ENCODE measurements at places on chromosomes 12 and 14. TPM values are rescaled to one million over a fixed set of nuclear protein-coding genes. Genes with fewer than 3 reads are reported as not detected.
A peak's percentile ranks its signal among the peaks of the same experiment; 100 is the strongest.

DNA sequence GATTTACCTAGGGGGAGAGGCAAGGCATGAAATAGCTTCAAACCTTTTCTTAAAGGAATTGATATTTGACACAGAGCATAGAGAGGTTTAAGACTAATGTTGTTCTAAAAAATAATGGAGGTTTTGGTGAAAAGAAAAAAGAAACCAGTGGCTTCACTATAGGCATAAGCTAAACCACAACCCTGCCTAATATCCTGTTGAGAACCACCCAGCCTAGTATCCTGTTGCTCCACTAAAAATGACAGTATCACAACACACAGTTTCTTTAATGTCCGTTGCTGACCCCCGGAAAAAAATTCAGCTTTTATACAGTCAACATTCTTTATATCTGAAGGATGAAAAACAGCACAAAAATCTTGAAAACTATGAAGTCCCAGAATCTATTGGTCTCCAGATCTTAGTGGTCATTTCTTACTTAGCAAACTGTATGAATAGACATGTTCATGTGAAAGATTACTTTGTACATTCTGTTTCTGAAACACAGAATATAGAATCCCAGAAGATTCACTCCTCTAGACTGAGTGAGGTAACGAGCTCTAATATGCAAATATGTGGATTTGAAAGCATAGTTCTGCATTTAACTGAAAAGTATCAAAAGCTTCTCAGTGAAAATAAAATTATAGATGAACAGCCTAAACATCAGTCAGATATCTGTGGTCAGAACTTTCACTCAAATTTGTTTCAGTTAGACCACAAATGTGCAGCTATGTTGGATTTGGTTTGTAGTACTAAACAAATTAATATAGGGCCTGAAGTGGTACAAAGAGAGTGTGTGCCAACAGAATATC lies 40.5 kb downstream of the GALC start:
- H3K4me3 ChIP-seq = no peak overlapping the region
- H3K27me3 ChIP-seq = no peaks in the 10 kb centered on the region
- no peak overlapping the region for H3K27ac ChIP-seq
- no peak for DNase-seq
- H3K36me3 ChIP-seq = no peaks in the 10 kb centered on the region

The TSPAN19 gene
- not detected for total RNA-seq

DNA sequence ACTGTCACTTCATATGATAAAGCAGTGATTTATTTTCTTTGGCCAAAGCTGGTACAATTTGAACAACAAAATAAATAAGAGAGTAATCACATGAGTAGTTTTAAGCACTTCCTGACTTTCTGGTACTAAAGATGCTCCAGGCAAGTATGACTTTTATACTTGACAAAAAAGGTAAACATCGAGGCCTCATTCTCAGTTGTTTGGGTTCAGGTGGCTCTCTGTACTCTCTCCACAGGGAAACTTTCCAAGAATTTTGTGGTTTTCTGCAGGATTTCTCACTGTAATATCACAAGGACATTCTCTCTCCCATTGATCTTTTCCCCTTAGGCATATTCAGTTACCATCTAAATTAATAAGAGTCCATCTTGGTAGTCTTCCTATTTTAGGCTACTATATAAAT lies 26.6 kb upstream of the KCNC2 start:
- no peaks in the 10 kb centered on the region for H3K27me3 ChIP-seq
- DNase-seq = no peak
- no peak overlapping the region for H3K4me3 ChIP-seq

The C14orf180 gene
- total RNA-seq = 0.13 TPM

DNA sequence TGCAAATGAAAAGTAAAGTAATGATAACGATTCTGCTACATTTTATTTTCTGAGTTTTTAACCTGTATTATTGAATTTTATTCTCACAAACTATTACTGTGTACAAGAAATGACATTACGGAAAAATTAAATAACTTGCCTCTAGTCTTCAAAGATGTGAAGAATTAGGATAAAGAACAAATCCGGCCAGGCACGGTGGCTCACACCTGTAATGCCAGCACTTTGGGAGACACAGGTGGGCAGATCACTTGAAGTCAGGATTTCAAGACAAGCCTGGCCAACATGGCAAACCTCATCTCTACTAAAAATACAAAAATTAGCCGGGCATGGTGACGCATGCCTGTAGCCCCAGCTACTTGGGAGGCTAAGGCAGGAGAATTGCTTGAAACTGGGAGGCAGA lies 1584.4 kb upstream of the SEL1L start:
- H3K4me1 ChIP-seq = no peaks in the 10 kb centered on the region
- no peak for DNase-seq
- no peak overlapping the region for H3K27ac ChIP-seq
- no peak overlapping the region for H3K4me3 ChIP-seq
- no peaks in the 10 kb centered on the region for H3K27me3 ChIP-seq
- no peaks in the 10 kb centered on the region for H3K36me3 ChIP-seq

The SLCO1C1 gene
- total RNA-seq = 4.7 TPM

DNA sequence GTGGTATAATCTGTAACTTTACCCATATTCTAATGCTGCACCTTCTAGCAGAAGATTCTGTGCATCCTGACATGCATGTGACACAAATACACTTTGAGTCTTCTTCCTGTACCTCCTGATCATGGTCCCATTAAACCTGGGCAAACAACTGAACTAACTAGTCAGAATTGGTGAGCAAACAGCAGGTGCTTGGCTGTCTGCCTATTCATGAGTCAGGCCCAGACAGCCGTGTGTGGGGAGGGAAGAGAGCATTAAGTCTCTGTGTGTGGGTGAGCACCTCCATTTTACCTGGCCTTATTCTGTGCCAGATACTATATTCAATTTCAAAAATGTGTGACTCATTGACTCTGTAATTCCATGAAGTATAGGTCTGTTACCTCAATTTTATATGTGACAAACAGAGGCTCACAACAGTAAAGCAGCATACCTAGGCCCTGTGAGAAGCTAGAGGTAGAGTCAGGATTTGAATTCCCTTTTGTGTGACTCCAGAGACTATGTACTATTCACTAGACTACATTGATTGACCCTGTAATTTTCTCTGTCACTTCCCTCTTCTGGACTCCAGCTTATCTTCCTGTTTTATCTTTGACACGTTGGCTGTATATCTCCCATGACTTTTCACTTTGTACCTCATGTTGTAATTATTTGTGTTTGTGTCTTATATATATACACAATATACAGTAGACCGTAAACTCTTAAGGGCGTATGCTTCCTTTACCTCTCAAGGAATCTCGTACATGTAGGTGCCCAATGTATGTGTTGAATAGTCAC lies 32.2 kb downstream of the SUSD6 start:
- peak; percentile 81 for DNase-seq
- peak overlapping the region; percentile 49 for H3K27ac ChIP-seq
- H3K27me3 ChIP-seq = no peaks in the 10 kb centered on the region
- peaks cover 43% of the 10 kb centered on the region for H3K4me1 ChIP-seq

DNA sequence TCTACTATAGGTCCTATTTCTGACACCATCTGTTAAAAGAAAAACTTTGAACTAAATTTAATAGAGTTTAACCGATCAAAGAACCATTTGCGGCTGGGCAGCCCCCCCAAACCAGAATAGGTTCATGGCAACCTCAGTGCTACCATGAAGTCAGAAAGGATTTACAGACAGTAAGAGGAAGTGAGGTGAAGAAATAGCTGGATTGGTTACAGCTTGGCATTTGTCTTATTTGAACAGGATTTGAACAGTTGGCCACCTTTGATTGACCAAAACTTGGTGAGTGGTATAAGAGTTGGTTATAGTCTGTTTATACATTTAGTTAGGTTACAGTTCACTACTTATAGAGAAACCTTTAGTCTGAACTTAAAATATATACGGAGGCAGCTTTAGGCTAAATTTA lies 88.9 kb downstream of the TXNDC16 start:
- H3K4me1 ChIP-seq = no peaks in the 10 kb centered on the region
- DNase-seq = no peak
- no peak overlapping the region for H3K27ac ChIP-seq
- no peaks in the 10 kb centered on the region for H3K36me3 ChIP-seq
- no peaks in the 10 kb centered on the region for H3K27me3 ChIP-seq

- no peak overlapping the region for H3K4me3 ChIP-seq
- H3K36me3 ChIP-seq = no peaks in the 10 kb centered on the region
- H3K4me1 ChIP-seq = peaks cover 21% of the 10 kb centered on the region
Observed at GRCh38 chr12:55875704-55876467, 33.1 kb upstream of the MMP19 start.

DNA sequence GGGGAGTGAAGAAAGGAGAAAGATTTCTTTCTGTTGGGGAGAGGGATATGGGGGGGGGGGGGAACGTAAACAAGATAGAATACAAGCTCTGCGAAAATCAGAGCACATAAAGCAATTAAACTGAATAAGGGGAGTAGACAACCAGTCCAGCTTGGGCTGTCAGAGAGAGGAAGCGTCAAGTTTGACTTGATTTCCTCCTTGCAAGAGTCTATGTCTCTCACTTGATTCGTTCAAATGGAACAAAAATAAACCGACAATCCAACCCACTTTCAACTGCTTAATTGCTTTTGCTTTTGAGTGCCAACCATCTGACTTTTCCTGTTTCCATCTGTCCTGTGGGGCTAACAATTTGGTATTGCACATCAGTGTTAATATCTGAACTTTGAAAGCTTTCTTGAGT lies 942 bp downstream of the SYT1 start:
- no peaks in the 10 kb centered on the region for H3K36me3 ChIP-seq
- no peak for DNase-seq

GRCh38 chr14:53450871-53451270 lies 297.7 kb upstream of the DDHD1 start:
- H3K27ac ChIP-seq = no peak overlapping the region
- H3K36me3 ChIP-seq = no peaks in the 10 kb centered on the region
- H3K4me3 ChIP-seq = no peak overlapping the region
- no peaks in the 10 kb centered on the region for H3K27me3 ChIP-seq
- DNase-seq = no peak

The PTPRO gene
- total RNA-seq = 0.42 TPM

DNA sequence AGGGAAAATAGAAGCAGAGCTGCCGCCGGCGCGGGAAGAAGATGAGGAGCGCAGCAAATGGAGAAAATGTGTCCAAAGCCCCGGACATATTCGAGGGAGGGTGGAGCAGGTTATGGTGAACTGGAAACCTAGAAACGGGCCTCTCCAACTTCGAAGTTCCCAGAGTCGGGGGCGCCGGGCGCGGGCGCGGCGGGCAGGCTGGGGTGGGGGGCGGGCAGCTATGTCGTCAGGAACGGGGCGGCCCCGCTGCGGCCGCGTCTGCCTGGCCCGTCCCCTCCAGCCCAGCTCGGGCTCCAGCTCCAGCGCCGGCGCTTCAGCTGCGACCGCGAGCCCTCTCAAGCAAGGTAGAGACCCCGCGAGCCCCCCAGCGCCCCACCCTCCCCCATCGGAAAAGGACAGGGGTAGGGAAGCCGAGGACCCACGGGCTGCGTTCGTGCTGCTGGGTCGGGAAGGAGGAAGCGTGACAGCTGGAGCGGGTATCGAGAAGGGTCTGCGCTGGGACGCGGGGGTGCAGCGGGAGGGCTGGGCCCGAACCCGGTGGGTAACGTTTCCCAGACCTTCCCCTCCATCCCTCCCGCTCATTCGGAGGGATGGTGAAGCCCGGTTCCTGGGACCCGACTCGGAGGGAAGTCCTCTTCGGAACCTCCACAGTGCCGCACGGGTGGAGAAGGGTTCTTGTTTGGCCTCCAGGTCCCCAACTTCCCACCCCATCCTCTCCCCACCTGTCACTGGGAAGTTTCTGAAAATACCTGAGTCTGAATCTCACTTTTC lies 1.0 kb downstream of the DGKA start:
- H3K36me3 ChIP-seq = no peaks in the 10 kb centered on the region
- H3K27me3 ChIP-seq = no peaks in the 10 kb centered on the region
- peak overlapping the region; percentile 74 for H3K27ac ChIP-seq
- peak overlapping the region; percentile 53 for H3K4me3 ChIP-seq
- peaks cover 17% of the 10 kb centered on the region for H3K4me1 ChIP-seq

DNA sequence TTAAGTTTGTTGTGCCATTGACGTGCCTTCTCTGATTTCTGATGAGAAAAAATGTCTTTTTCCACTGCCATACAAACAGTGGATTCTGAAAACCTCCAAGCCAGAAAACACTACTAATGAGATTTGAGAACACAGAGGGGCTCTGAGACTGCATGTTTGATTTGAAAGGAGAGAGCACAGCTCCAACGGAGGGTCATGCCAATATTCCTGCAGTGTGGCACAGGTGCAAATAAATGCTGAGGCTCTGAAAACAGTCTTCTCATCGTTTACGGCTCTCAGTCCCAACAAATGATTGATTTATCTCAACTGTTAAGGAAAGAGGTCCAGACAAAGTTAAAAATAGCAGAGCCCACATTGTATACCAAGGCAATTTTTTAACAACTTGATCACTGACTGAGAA lies 128.7 kb downstream of the KCNH5 start:
- H3K4me3 ChIP-seq = no peak overlapping the region
- H3K27me3 ChIP-seq = no peaks in the 10 kb centered on the region
- no peak for DNase-seq
- H3K4me1 ChIP-seq = no peaks in the 10 kb centered on the region
- no peaks in the 10 kb centered on the region for H3K36me3 ChIP-seq

All from thyroid gland (tissue), 4 donors.